ENCODE measurements at places on chromosomes 11 and 22. TPM values are rescaled to one million over a fixed set of nuclear protein-coding genes. Genes with fewer than 3 reads are reported as not detected.

Gene UBQLN3
- total RNA-seq, result not detected

GRCh38 chr22:35528927-35529326 lies 11.7 kb upstream of the RASD2 start:
- DNase-seq, result no peak
- H3K4me3 ChIP-seq, result no peak overlapping the region
- H3K27ac ChIP-seq, result no peak overlapping the region
- peaks cover 8% of the 10 kb centered on the region for H3K4me1 ChIP-seq
- H3K27me3 ChIP-seq, result no peaks in the 10 kb centered on the region
- H3K36me3 ChIP-seq, result no peaks in the 10 kb centered on the region

GRCh38 chr11:3193373-3194015 lies 25.1 kb downstream of the MRGPRG start:
- no peak overlapping the region for H3K4me3 ChIP-seq
- no peaks in the 10 kb centered on the region for H3K36me3 ChIP-seq
- peaks cover 9% of the 10 kb centered on the region for H3K27me3 ChIP-seq
- H3K4me1 ChIP-seq, result peaks cover 8% of the 10 kb centered on the region
- DNase-seq, result no peak

Gene CEP126
- 2.1 TPM for total RNA-seq

Gene NKAPD1
- 27.4 TPM for total RNA-seq

Gene MS4A2
- total RNA-seq, result not detected

- H3K27me3 ChIP-seq, result peaks cover 48% of the 10 kb centered on the region
- no peak overlapping the region for H3K4me3 ChIP-seq
- peaks cover 4% of the 10 kb centered on the region for H3K4me1 ChIP-seq
- no peak overlapping the region for H3K27ac ChIP-seq
- H3K36me3 ChIP-seq, result no peaks in the 10 kb centered on the region
These were observed 5.5 kb upstream of the IL10RA start for GRCh38 chr11:117980720-117981119.

DNA sequence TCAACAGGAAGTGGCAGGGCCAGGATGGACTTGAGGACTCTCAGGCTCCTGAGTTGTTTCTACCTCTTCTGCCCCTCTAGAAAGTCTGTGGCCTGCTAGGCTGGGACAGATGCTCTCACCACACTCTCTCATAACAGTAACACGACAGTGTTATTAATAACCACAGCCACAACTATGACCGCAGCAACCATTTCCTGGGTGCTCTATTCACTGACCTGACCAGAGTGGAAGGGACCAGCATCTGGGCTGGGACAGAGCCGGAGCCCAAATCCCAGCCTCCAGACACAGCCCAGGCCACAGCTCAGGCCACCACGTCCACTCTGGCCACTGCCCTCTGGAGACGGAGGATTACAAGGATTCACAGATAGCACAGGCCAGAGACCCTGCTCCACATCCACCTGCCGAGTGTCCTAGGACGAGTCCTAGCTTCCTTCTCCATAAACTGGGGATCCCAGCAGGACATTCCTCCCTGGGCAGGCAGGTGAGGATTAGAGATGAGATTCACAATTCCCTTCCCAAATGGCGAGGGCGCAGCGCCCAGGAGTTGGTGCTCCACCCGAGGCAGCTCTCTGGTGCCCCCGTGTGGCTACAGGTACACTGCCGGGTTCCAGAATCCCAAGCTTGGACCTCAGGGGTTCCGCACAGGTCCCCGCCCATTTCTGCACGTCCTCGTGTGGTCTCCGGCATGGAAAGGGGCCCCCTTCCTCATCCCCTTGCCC lies 7.1 kb downstream of the PNPLA5 start:
- no peak for DNase-seq
- no peak overlapping the region for H3K4me3 ChIP-seq
- H3K27ac ChIP-seq, result no peak overlapping the region
- peaks cover 44% of the 10 kb centered on the region for H3K27me3 ChIP-seq

Gene SLC22A9
- 0.19 TPM for total RNA-seq

- no peaks in the 10 kb centered on the region for H3K27me3 ChIP-seq
- H3K27ac ChIP-seq, result peak overlapping the region; percentile 46
- no peak overlapping the region for H3K4me3 ChIP-seq
- DNase-seq, result peak; percentile 66
- peaks cover 14% of the 10 kb centered on the region for H3K4me1 ChIP-seq
These were observed 14.8 kb downstream of the CCND1 start for GRCh38 chr11:69655479-69656428.

GRCh38 chr22:44295406-44295805 lies 17.3 kb downstream of the SHISAL1 start:
- H3K27ac ChIP-seq, result no peak overlapping the region
- H3K4me3 ChIP-seq, result no peak overlapping the region
- DNase-seq, result no peak
- peaks cover 5% of the 10 kb centered on the region for H3K36me3 ChIP-seq

Gene ASCL2
- 5.6 TPM for total RNA-seq

GRCh38 chr22:17990147-17990546 lies 34.2 kb downstream of the MICAL3 start:
- peaks cover 24% of the 10 kb centered on the region for H3K4me1 ChIP-seq
- H3K36me3 ChIP-seq, result no peaks in the 10 kb centered on the region
- H3K27me3 ChIP-seq, result no peaks in the 10 kb centered on the region
- no peak for DNase-seq
- no peak overlapping the region for H3K27ac ChIP-seq

DNA sequence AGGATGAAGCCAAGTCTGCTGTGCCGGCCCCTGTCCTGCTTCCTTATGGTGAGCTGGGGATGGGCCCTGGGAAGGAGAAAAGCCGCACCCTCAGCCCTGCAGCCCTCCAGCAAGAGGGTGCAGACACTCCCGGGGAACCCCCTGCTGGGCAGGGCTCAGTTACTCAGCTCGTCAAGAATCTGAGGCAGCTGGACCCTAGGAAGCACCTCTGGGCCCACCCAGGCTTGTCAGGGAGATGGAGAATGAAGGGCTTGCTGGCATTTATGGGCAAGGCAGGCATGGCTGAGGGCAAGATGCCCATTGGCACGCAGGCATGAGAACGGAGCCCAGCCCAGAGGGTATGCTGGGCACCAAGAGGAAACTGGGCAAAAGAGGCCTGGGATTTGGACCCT lies 12.9 kb downstream of the RELT start:
- no peak for DNase-seq
- H3K4me1 ChIP-seq, result peaks cover 33% of the 10 kb centered on the region
- no peaks in the 10 kb centered on the region for H3K36me3 ChIP-seq
- no peak overlapping the region for H3K4me3 ChIP-seq
- H3K27me3 ChIP-seq, result no peaks in the 10 kb centered on the region

DNA sequence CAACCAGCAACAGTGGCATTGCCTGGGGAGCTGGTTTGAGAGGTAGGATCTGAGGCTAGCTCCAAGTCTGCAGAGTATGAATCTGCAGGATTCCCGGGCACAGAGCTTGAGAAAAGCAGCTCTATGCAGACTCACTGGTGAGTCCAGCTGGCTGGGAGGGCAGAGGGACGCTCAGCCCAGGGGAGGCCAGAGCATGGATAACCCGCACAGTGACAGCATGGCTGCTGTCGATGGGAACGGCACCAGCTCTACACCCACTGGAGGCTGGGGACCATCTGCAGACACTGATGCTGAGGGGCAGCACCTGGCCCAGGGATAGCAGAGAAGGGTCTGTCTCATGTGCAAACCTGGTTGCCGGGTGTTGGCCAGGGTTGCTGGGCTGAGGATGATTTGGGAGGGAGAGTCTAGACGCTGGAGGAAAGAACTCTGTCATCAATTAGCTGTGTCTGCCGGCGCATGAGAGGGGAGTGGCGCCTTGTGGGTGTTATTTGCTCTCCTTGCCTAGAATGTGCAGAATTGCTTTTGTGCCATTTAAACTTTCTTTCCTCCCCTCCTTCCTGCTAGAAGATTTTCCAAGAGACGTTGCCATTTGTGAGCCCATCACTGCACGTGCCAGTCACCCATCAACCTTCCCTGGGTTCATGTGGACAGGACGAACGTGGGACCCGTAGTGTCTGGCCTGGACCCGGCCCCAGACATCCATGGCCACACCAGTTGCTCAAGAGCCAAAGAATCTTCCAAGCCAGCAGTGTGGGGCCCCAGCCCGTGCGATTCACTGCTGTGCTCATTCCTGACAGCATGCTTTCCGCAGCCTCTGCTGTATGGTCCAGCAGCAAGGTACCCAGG lies 19.1 kb upstream of the LINC01488 start:
- H3K4me3 ChIP-seq, result peak overlapping the region; percentile 32
- H3K27me3 ChIP-seq, result no peaks in the 10 kb centered on the region
- peaks cover 16% of the 10 kb centered on the region for H3K4me1 ChIP-seq
- DNase-seq, result no peak

DNA sequence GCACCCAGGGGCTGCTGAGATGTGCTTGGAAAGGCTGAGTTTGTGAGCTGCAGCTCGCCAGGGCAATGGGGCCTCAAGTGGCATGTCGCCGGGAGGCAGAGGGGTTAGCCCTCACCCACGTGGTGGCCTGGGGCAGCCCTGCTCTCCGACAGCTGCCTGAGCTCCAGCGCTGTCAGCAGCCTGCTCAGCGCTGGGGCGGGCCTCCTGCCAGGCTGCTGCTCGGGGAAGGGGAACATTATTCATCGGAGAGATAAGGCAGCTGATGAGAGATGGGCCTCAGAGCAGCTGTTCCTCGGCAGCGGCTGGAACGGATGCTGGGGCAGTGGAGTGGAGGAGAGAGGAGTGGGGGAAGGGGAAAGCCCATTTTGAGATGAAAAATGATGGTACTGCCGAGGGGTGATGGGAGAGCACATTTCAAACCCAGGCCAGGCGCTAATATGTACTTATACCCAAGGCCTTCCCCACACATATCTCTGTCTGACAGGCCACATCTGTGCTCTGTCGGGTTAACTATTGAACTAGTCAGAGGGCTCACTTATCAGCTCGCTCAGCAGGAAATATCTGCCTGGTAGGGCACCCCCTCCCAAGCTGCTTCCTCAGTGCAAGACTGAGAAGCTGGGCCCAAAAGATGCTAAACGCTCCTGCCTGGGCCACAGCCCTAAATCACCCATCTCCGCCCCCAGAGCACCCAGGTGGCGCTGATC lies 79.5 kb downstream of the TIMP3 start:
- peaks cover 28% of the 10 kb centered on the region for H3K27me3 ChIP-seq
- peaks cover 34% of the 10 kb centered on the region for H3K4me1 ChIP-seq
- peak; percentile 77 for DNase-seq
- H3K36me3 ChIP-seq, result no peaks in the 10 kb centered on the region
- peak overlapping the region; percentile 85 for H3K27ac ChIP-seq
- H3K4me3 ChIP-seq, result peak overlapping the region; percentile 82

GRCh38 chr11:36622431-36623136 lies 24.5 kb upstream of the RAG2 start:
- no peak overlapping the region for H3K4me3 ChIP-seq
- no peaks in the 10 kb centered on the region for H3K27me3 ChIP-seq
- no peaks in the 10 kb centered on the region for H3K36me3 ChIP-seq
- peaks cover 18% of the 10 kb centered on the region for H3K4me1 ChIP-seq

- H3K4me3 ChIP-seq, result peak overlapping the region; percentile 70
- H3K27me3 ChIP-seq, result peaks cover 81% of the 10 kb centered on the region
- peaks cover 15% of the 10 kb centered on the region for H3K4me1 ChIP-seq
- H3K27ac ChIP-seq, result peak overlapping the region; percentile 23
- H3K36me3 ChIP-seq, result no peaks in the 10 kb centered on the region
These were observed 1.2 kb downstream of the ELFN2 start for GRCh38 chr22:37425800-37426705.

DNA sequence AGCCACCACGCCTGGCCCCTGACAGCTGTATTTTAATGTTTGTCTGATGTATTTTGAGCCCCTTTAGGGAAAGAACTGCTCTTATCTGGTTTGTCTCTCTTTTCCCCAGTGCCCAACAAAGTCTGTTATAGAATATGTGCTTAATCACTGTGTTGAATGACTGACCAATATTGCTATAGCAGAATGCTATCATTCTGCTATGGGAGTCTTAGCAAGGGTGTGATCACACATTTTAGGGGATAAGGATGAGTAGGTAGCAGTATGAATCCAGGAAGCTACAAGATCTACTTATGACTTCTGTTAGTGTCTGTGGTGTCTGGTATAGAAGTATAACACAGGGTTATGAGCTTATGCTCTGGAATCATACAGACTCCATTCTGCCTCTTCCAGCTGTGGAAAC lies 117.5 kb upstream of the RRM1 start:
- no peak for DNase-seq
- peaks cover 9% of the 10 kb centered on the region for H3K36me3 ChIP-seq
- no peak overlapping the region for H3K27ac ChIP-seq
- H3K4me1 ChIP-seq, result no peaks in the 10 kb centered on the region

- H3K27me3 ChIP-seq, result no peaks in the 10 kb centered on the region
- no peak for DNase-seq
- H3K4me1 ChIP-seq, result peaks cover 56% of the 10 kb centered on the region
- H3K4me3 ChIP-seq, result peak overlapping the region; percentile 97
These were observed 3.9 kb downstream of the MAML2 start for GRCh38 chr11:96338910-96339705.

DNA sequence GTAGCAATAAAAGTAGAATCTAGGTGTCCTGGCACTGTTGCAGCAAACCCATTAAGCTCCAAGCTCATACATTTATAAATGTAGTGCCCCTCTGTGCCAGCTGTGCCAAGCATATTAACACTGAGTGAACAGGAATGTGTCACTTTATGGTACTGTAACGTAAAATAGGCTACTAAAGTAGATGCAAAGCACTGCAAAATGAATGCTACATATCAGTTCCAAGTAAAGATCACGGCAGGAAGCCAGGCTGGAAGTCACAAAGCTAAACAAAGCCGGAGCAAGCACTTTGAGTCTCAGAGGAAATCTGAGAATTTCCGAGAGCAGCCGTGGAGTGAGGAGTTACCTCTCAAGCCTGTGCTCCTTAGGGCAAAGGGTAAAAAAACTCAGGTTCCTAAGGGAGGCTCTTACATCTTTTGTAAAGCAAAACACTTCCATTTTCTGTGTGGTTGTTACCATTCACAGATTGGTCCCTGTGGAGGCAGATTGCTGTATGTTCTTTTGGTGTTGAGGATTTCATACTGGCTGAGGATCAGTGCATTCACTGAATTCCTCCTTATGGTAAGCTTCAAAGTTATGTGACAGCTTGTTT lies 85.7 kb downstream of the WNT11 start:
- peaks cover 8% of the 10 kb centered on the region for H3K36me3 ChIP-seq
- no peak overlapping the region for H3K27ac ChIP-seq
- no peak for DNase-seq
- peaks cover 30% of the 10 kb centered on the region for H3K4me1 ChIP-seq

DNA sequence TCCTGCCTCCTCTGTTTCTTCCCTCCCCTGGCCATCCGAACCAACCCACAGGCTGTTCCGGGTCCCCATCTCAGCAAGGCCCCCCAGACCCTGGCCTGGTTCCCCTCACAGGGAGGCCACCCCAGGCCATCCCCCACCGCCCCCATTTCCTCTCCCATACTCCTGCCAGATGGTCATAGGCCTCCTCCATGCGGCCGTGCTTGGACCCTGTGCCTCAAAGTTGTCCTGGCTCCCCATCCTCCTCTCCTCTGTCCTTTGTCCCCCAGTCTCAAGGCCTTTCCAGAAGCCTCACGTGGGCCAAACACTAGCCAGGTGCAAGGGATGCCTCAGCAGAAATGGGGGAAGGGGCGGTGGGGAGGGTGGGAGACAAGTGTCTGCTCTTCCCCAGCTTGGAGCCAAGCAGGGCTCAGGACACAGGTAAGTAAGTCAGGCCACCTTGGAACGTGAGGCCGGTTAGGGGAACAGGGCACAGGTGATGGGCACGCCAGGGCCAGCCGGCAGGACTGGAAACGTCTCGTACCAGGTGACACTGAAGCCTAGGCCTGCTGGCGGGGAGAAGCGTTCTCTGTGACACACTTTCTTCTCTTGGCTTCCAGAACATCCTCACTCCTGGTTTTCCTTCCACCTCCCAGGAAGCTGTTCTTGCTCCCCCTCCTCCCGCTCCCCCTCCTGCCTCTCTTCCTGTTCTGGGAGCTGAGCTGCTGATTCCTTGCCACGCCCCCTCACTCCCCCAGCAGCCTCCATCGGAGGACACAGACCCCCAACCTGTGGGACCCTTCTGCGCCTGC lies 31.5 kb upstream of the SLC22A12 start:
- DNase-seq, result no peak
- peaks cover 2% of the 10 kb centered on the region for H3K27me3 ChIP-seq
- peaks cover 15% of the 10 kb centered on the region for H3K4me1 ChIP-seq
- H3K27ac ChIP-seq, result no peak overlapping the region
- H3K36me3 ChIP-seq, result no peaks in the 10 kb centered on the region

Measured in type B pancreatic cell (in vitro differentiated cells).